ENCODE measurements at places on chromosomes 4 and X. TPM values are rescaled to one million over a fixed set of nuclear protein-coding genes. Genes with fewer than 3 reads are reported as not detected.

DNA sequence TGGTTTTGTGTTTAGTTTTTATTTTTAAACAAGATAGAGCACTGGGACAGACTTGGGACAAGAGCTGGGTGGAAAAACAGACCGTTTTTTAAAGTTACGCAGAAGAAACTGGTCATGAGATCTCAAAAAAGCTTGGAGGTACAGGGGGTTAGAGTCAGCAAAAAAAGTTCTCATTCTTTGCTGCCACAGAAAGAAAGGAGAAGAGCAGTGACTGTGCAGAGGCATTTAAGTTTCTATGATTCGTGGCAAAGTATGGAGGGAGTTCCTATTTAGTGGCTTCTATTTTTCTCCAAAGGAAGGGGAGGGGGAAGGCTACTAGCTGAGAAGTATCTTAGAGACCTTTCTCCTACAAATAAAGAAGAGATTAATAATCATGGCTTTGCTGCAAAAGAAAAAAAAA, 68.3 kb downstream of the MANBA start:
- DNase-seq, result no peak

DNA sequence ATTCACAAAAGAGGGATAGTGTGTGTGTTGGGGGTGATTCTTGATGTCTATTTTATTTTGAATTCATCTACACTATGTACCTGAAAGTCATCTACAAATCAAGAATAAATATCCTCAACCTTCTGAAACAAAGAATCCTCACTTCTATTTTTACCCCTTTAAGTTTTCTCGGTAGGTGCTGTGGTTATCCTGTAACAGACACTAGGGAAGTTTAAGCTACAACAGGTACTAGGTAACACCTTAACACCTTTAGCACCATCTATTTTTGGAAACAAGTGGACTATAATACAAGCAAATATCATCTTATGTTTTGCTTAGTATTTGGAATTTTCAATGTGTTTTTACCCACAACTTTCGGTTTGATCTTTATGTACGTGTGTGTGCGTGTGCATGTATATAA, 12.0 kb upstream of the BDH2 start:
- DNase-seq, result no peak

GRCh38 chr4:24321616-24322015, 262.7 kb downstream of the DHX15 start:
- DNase-seq, result no peak

- DNase-seq, result no peak
These were observed 27.0 kb upstream of the TMEM131L start for GRCh38 chr4:153438916-153439756.

SPACA5 gene
- not detected for total RNA-seq

All from ovary (tissue), 10 donors.